Peyer's patch (tissue), 4 donors: ENCODE measurements at places on chromosomes 6 and 20. TPM values are rescaled to one million over a fixed set of nuclear protein-coding genes. Genes with fewer than 3 reads are reported as not detected.

The RCAN2 gene
- total RNA-seq: 4.7 TPM

The CD40 gene
- 3.7 TPM for total RNA-seq

The THBS2 gene
- 5.4 TPM for total RNA-seq

The SASH1 gene
- 141 TPM for total RNA-seq

The QRSL1 gene
- total RNA-seq: 10.9 TPM

The VNN1 gene
- 28.7 TPM for total RNA-seq

The SMLR1 gene
- not detected for total RNA-seq

The NKX2-2 gene
- total RNA-seq: 3.4 TPM

The TCP1 gene
- total RNA-seq: 144 TPM

The CST4 gene
- total RNA-seq: not detected

The SPATS1 gene
- not detected for total RNA-seq

The LY6G6D gene
- not detected for total RNA-seq

The LAMA2 gene
- 55.3 TPM for total RNA-seq

The PBOV1 gene
- not detected for total RNA-seq

The SALL4 gene
- not detected for total RNA-seq

The BTBD3 gene
- 47.6 TPM for total RNA-seq

The LPIN3 gene
- total RNA-seq: 320 TPM

The PACRG gene
- total RNA-seq: not detected

The FYN gene
- total RNA-seq: 67.4 TPM
